T-helper 17 cell (primary cell): ENCODE measurements at places on chromosomes 7 and 10.

DNA sequence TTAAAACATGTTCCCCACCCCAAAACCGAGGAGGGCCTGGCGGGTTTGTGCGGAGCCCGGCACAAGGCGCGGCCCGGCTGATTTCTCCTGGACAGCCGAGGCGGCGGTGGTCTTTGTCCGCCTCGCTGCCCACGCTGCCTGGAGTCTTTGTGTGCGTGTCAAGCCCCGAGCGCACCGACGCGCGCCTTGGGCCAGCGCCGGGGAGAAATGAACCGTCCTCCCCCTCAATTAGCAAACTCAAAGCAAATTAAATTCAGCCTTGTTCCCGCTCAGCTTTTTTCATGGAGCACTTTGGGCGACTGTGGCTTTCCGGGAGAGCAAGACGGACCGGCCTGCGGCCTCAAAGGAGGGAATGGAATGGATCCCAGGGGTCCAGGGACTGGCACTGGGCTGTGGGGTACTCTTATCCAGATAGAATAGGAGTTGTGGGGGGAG, 4.1 kb downstream of the EMX2 start:
- peaks cover 11% of the 10 kb centered on the region for H3K36me3 ChIP-seq
- H3K4me3 ChIP-seq = no peak overlapping the region
- H3K27ac ChIP-seq = no peak overlapping the region
- DNase-seq = no peak
- peaks cover 75% of the 10 kb centered on the region for H3K27me3 ChIP-seq

DNA sequence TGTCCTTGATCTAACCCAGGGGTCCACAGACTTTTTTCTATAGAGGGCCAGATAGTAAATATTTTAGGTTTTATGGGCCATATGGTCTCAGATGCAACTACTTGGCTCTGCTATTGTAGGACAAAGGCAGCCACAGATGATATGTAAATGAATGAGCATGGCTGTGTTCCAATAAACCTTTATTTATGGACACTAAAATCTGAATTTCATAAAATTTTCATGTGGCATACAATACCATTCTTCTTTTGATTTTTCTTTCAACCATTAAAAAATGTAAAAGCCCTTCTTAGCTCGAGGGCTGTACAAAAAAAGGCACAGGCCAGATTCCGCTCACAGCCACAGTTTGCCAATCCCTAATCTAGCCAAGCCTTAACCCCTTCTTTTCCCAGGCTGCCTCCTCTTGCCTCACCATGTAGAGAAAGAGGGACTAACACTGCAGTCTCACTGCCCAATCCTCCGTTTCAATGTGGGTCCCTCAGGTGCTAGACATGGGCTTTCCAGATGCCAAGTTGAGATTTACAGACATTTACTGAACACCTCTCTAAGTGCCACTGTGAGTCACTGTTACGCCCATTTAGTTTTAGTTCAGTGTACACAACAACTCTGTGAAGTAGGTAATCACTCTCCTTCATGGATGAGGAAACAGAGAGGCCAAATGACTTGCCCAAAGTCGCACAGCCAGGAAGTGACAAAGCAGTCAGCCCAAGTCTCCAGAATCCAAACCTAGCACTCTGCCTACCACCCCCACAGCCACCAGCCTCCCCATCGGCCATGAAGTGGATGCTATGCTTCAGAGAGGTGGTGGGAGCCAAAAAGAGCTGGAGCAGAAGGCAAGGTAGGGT, 132.6 kb upstream of the PDLIM1 start:
- H3K36me3 ChIP-seq = no peaks in the 10 kb centered on the region
- H3K27me3 ChIP-seq = peaks cover 1% of the 10 kb centered on the region
- no peak overlapping the region for H3K4me3 ChIP-seq
- no peak overlapping the region for H3K27ac ChIP-seq

GRCh38 chr10:1097436-1097835, 41.3 kb downstream of the WDR37 start:
- peaks cover 21% of the 10 kb centered on the region for H3K4me1 ChIP-seq
- H3K4me3 ChIP-seq = no peak overlapping the region
- no peak for DNase-seq
- H3K36me3 ChIP-seq = peaks cover 5% of the 10 kb centered on the region

GRCh38 chr7:75663302-75663907, 75.3 kb downstream of the HIP1 start:
- H3K27ac ChIP-seq = no peak overlapping the region
- H3K4me3 ChIP-seq = no peak overlapping the region
- no peak for DNase-seq
- H3K36me3 ChIP-seq = no peaks in the 10 kb centered on the region
- H3K4me1 ChIP-seq = peaks cover 17% of the 10 kb centered on the region
- no peaks in the 10 kb centered on the region for H3K27me3 ChIP-seq

DNA sequence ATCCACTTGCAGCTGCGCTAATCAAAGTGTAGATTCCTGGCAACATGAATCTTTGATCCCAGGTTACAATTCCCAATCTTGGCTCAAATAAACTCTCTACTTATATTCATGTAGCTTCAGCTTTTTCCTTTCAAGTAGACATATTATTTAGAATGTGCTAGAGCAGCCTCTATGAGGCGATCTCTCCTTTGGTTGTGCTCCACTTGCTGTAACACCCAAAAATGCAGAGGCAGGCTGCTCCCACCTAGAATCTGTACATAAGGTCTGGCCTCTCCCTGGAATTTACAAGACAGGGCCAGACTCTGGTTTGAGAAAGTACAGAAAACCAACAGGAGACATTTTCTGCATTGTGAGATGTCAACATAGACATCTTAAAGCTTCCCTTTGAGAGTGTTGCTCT, 23.1 kb downstream of the ZNF107 start:
- no peak overlapping the region for H3K4me3 ChIP-seq
- peaks cover 16% of the 10 kb centered on the region for H3K36me3 ChIP-seq
- H3K4me1 ChIP-seq = peaks cover 12% of the 10 kb centered on the region
- H3K27ac ChIP-seq = no peak overlapping the region
- DNase-seq = no peak

DNA sequence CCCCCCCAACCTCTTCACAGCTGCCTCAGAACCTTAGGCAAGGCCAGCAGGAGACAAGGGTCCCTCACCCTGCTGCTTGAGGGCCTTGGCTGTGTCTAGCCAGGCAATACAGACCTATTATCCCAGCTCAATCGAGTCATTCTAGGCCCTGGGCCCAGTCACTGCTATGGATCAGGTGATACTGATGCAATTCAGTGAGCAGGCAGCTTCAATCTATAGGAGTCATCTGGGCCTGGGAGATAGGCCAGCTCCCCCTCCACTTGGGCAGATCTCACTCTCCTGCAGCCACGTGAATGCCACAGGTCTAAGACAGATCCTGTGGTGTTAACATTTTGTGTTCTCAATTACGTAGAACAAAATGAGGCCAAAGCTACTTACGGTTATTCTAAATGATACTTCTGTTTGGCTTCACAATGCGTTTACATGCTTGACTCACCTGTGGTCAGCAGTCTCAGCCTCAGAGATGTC, 68.0 kb upstream of the LRRC4 start:
- H3K27me3 ChIP-seq = no peaks in the 10 kb centered on the region
- H3K27ac ChIP-seq = no peak overlapping the region
- H3K36me3 ChIP-seq = peaks cover 9% of the 10 kb centered on the region

GRCh38 chr7:575425-576366, 56.0 kb upstream of the PDGFA start:
- H3K4me1 ChIP-seq = no peaks in the 10 kb centered on the region
- DNase-seq = no peak
- H3K27ac ChIP-seq = no peak overlapping the region

- H3K4me3 ChIP-seq = no peak overlapping the region
- peaks cover 5% of the 10 kb centered on the region for H3K36me3 ChIP-seq
- no peak overlapping the region for H3K27ac ChIP-seq
- DNase-seq = no peak
- H3K4me1 ChIP-seq = peaks cover 13% of the 10 kb centered on the region
- no peaks in the 10 kb centered on the region for H3K27me3 ChIP-seq
These were observed 23.0 kb downstream of the DENND11 start for GRCh38 chr7:141679014-141679413.

GRCh38 chr10:13473986-13474385, 54.8 kb downstream of the BEND7 start:
- no peak overlapping the region for H3K27ac ChIP-seq
- H3K4me3 ChIP-seq = no peak overlapping the region
- no peak for DNase-seq
- H3K4me1 ChIP-seq = no peaks in the 10 kb centered on the region
- no peaks in the 10 kb centered on the region for H3K36me3 ChIP-seq

DNA sequence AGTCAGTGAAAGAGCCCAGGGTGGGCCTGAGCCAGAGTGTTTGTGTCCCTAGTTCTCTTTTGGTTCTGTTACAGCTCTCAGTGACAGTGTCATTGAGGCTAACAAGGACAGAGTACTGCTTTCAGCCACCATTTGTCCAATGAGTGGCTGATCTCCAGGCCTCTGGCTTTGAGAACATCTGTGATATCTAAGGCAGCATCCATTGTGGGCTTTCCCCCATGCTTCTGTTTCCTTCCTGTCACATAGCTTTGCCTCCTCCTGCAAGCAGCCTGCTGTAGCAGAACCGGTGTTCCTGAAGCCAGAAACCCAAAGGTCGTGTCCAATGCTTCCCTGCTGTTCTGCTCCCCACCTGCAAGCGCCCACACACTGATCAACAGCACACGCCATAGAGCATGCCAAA, 68.4 kb downstream of the IKZF1 start:
- DNase-seq = no peak
- no peaks in the 10 kb centered on the region for H3K27me3 ChIP-seq
- peaks cover 15% of the 10 kb centered on the region for H3K36me3 ChIP-seq
- peaks cover 60% of the 10 kb centered on the region for H3K4me1 ChIP-seq

- H3K27me3 ChIP-seq = peaks cover 9% of the 10 kb centered on the region
- H3K4me1 ChIP-seq = no peaks in the 10 kb centered on the region
- H3K4me3 ChIP-seq = no peak overlapping the region
- peaks cover 3% of the 10 kb centered on the region for H3K36me3 ChIP-seq
- H3K27ac ChIP-seq = no peak overlapping the region
These were observed 75.9 kb downstream of the SORBS1 start for GRCh38 chr10:95485056-95485844.
